Left forelimb (tissue), 1 donor: ENCODE measurements at places on chromosomes 5 and 9.

- DNase-seq, result no peak
These were observed 64.9 kb downstream of the PLPP1 start for GRCh38 chr5:55469839-55470238.

- no peak for DNase-seq
These were observed 9.9 kb downstream of the HSPA9 start for GRCh38 chr5:138565100-138565821.

DNA sequence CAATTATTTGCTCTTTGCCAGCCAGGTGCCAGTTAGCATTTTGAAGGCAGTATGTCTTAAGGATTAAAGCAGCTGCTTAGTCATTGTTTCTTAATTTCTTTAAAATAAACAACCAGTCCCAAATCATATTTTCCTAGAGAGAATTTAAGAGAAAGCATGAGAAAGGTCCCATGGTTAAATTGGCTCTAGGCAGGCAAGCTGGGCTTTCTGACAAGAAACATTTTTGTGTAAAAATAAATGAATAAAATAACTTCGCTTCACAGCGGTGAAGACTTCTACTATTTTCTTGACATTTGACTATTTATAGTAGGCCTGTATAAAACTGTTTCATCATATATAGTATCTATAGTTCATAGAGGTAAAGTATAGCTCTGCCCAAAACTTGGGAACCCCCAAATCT lies 617.7 kb upstream of the C9orf72 start:
- DNase-seq, result no peak

DNA sequence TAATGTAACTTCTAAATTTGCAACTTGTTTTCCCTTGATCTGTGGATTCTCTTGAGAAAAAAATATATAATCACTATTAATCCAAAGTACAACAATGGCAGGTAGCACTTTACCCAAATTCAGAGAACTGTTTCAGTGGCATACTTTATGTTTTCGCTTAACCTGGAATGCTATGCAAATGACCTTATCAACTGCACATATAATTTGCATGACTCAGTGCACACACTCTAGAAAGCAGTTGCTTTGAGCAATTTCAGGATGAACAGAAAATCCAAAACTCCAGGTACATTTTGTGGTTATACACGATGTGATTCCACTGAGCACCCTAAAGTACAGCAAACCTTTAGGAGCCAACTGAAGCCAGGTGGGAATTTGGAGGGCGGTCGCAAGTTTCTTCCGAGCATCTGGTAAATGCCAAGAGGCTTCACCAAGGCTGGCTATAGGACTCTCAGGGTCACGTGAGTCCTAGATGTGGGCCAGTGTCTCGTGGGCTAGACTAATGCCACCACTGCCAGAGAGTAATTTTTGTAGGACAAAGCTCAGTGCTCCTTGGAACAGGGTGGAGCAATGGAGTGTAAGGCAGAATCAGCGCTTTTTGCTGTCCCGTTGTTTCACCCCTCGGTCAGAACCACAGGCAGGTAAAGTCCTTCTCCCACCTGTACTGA lies 37.3 kb downstream of the DMGDH start:
- no peak for DNase-seq

- no peak for DNase-seq
These were observed 91.1 kb upstream of the ARRDC3 start for GRCh38 chr5:91474201-91474600.

- DNase-seq, result no peak
These were observed 31.8 kb downstream of the PTGES start for GRCh38 chr9:129720865-129721545.

GRCh38 chr9:36815566-36816348 lies 218.3 kb downstream of the PAX5 start:
- peak; percentile 46 for DNase-seq

DNA sequence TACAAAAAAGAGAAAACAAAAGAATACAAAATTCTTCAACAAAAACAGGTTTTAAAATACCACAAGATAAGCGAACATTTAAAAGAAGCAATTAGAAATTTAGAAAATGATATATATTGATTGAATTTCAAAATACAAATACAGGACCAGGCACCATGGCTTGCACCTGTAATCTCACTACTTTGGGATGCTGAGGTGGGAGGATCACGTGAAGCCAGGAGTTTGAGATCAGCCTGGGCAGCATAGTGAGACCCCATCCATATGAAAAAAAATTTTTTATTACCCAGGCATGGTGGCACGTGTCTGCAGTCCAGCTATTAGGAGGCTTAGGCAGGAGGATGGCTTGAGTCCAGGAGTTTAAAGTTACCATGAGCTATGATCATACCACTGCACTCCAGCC lies 109.9 kb upstream of the SLC30A5 start:
- DNase-seq, result no peak

DNA sequence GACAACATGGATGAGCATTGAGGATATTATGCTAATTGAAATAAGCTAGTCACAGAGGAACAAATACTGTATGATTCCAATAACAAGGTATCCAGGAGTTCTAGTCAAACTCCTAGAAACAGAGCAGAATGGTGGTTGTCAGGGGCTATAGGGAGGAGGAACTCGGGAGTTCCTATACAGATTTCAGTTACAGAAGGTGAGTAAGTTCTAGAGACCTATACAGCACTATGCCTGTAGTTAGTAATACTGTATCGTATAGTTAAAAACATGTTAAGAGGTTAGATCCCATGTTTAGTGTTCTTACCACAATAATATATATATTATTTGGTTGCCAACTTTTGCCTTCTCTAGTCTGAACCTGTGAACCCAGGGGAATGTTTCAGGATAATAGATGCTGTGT lies 7.9 kb upstream of the OXCT1 start:
- no peak for DNase-seq

DNA sequence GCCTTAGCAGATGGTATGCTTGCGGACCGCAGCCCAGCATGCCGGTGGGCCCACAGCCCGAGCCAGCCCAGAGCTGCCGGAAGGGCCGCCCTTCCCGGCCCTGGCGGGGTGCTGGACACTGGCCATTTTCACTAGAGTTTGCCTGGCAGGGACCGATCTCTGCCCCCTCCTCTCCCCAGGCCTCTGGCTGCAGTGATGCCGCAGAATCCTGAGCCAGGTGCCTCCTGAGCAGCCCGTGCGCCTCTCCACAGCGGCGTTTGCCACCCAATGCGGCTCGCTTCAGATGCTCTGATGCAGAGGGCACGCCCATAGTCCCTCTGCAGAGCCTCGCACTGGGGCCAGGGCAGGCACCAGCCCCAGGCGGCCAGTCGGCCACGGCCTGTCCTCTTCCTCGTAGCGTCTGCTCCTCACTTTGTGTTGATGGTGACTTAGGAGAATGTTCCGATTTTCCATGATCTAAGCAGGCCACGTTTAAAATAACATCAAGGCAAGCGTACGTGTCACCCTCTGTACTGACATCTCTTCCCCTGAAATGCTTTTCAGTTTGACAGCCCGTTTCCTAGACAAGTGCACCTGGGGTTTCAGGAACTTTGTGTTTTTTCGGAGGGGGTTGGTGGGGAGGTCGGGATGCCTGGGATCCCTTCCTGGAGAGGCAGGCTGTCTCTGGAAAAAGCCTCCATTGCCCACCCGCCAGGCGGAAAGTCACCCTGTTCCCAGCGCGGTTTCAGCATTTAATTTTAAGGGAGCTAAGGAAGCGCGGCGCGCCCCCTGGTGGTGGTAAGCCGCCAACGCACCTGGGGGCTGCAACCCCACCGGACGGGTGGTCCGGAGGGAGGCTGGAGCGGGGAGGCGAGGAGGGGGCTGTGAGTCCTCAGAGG lies 29.8 kb upstream of the HMCN2 start:
- DNase-seq, result peak; percentile 84

DNA sequence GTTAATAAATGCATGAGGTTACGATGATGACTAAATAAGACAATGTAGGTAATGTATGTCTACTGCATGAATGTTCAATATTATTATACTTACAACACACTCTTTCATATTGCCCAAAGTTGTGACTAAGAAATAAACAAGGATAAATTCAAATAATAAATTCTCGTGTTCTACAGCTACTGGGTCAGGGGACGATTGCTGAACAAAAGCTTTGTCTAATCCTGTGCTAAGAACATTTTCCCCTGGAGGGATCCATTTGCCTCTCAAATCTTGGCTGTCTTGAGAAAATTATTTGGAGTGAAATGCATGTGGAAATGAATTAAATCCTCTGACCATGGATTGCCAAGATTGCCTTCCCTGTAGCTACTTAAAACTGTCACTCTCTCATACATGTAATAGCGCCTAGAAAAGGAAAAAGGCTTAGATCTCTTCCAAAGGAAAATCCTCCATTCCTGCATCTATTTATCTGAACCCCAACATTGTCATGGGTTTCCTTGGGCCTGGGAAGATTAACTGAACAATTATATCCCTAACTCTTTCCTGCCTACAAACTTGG lies 893.8 kb upstream of the ACO1 start:
- no peak for DNase-seq

GRCh38 chr9:124868511-124869465 lies 6.9 kb downstream of the ARPC5L start:
- peak; percentile 92 for DNase-seq

GRCh38 chr9:126735482-126735881 lies 69.4 kb upstream of the ZBTB43 start:
- DNase-seq, result no peak

DNA sequence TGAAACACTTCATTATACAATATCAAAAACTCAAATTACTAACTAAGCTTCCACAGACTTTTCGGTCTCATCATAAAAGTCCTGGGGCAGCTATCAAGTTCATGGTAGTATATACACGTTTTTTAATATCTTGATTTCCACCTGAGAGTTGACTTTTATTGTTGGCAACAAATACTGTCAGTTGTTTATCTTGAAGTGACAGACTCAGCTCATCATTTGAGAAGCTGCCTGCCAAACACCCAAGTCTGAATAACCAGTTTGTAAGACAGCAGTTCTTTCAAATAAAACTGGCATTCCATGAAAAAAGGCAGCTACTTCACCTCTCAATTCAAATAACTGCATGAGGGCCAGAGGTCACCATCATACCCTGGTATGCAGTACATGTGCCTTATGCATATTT lies 30.6 kb downstream of the SPACA9 start:
- DNase-seq, result no peak

GRCh38 chr5:39648085-39648847 lies 223.5 kb upstream of the DAB2 start:
- DNase-seq, result no peak

- no peak for DNase-seq
These were observed 12.2 kb upstream of the SLC25A48 start for GRCh38 chr5:135822286-135822685.

DNA sequence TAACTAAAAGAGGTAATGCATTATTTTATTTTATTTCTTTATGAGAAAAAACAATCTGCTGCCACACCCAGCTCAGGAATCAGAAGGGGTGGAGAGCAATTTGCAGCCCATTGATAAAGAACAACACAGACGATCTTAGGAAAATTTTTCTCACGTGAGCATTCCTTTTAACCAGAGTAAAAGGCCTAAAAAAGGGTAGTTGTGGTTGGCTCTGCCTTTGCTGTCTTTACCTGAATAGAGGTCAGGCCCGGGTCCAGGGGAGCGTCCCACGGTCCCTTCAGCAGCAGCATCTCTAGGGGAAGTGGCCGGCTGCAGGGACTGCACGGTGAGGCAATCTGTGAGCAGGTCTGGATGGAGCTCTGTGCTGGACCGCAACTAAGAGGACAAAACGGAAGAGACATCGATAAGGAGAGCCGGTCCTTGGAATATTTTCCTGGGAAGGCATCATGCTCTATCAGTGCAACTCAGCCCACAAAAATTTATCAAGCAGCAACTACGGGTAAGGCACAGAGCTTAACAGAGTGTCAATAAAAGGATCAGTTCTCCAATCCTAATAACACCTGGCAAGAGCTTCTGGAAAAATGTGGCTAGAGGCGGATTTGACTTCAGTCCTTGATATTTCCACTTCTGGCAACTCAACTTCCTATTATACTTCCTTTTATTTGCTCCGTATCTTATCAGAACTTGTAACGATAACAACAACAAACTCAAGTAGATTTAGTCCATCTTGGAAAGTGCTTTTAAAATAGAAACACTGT lies 372.8 kb upstream of the RFX3 start:
- DNase-seq, result no peak

GRCh38 chr9:115291841-115292240 lies 173.9 kb upstream of the TNC start:
- DNase-seq, result no peak

DNA sequence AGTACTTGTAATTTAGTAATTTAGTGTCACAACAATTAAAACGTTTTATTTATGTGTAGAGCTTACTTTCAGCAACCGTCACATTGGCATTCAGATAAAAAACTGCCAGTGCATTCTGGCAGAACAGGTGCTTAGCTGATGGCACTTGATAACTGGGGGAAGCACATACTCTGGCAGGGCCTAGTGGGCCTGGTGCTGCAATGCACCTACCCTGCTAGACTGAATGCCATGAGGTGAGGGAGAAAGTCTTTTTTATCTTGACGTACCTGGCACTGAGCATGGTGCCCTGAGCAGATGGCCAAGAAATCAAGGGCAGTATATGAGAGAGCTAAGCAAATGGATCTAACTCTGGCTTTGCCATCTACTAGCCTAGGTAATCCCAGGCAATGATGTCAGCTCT lies 280.6 kb upstream of the EFNA5 start:
- DNase-seq, result no peak
